ENCODE measurements at places on chromosomes 3 and 15. TPM values are rescaled to one million over a fixed set of nuclear protein-coding genes. Genes with fewer than 3 reads are reported as not detected.

DNA sequence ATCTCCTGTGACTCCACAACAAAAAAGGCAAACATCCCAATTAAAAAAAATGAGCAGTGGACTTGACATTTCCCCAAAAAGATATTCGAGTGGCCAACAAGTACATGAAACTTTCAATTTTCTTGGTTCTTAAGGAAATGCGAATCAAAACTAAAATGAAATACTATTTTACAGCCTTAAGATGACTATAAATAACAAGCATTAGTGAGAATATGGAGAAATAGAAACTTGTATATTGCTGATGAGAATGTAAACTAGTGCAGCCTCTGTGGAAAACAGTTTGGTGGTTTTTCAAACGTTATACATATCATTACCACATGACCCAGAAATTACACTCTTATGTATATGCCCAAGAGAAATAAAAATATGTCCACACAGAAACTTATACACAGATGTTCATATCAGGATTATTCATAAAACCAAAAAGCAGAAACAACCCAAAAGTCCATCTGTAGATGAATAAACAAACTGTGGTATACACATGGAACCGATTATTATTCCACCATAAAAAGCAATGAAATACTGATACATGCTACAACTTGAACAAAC, 153.2 kb upstream of the GPR149 start:
- DNase-seq = no peak

DNA sequence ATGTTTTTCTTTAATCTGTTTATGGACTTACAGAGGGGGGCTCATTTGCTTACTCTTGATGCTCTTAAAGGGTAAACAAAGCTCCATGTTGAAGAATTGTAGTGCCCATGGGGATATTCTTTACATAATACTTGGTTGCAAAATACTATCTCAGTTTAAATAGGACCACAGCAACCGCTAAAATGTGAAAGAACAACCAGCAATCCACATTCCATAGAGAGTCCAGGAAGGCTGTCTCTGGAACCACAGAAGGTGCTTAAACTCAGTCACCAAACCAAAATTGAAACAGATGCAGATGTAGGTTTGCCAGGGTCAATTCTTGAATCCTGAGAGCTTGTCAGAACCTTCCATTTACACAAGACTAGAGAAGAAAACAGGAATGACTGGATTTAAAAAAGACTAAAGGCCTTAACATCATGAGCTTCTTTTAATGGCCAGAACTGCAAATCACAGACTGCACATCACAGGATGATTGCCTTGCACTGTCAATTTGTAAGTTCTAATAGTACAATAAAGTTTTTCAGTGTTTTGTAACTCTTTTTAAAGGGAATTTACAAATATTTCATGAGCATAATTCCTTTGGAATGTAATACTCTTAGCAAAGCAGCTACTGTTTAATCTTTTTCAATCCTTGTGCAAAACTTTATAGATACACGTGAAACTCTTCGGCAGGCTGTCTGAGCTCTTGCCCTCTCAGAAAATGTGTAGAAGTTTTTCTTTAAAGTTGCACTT, 661.6 kb downstream of the SI start:
- DNase-seq = no peak

DNA sequence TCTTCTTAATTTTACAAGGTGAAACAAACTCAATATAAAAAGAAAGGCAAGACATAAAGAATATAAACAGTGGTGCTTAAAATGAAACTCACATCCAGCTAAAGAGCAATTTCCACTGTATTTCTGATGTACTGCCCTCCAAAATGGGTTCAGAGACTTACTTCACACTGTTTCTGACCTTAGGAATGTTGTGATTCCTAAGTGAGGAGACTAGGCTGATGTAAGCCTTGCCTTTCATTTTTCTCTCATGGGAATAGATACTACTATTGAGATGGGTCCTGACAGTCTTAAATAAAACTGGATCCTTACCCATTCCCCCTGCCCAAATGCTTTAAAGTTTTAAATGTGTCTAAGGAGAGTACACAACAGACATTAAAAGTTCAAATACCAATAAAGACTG, 86.9 kb downstream of the CBLB start:
- DNase-seq = no peak

Gene SNUPN
- 31.6 TPM for polyA plus RNA-seq

DNA sequence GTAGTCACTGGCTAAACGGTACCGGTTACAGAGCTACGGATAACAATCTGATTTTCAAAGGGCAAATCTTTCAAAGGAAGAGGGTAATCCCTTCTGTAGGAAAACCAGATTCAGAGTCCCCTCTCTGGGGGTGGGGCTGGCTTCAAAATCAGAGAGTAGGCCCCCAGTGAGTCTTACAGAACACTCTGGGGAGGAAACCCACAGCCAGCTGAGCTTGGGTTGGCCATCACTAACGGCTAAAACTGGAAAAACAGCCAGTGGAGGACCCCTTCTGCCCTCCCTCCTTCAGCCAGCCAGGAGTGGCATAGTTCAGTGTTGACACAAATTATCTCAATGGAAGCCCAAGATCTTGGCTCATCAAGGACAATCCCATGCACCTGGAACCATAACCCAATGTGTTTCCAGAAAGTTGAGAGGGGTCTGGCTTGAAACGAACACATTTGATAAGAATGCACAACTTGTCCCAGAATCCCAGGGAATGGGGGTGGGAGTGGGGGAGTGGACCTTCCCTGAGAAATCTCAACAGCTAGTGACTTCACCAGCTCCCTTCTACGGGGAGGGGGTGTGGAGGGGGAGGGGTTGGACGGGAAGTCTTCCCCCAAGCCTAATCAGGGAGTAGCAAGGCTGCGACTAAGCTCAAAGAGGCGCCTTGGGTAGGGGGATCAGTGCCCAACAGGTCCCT, 1.0 kb downstream of the RASL12 start:
- DNase-seq = no peak

Gene FMN1
- polyA plus RNA-seq = 14.2 TPM

GRCh38 chr3:4828279-4829030, 150.8 kb upstream of the BHLHE40 start:
- no peak for DNase-seq

GRCh38 chr3:18469775-18470174, 44.6 kb upstream of the SATB1 start:
- DNase-seq = no peak

DNA sequence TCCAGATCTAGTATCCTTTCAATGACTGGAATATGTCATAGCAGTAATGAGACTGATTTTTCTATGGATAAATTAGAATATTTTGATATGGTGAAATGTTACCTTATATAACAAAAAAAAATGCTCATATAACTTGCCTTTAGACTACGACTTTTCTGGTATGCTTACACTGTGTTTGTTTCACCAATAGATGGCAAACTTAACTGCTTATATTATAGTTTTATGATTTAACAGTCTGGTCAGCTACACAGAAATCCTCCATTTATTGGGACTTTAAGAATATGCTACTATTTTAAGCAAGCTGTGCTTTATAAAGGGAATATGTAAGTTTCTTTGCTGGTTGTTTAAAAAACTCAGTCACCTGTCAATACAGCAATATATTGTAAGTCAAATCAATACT, 205.6 kb downstream of the VGLL3 start:
- no peak for DNase-seq

DNA sequence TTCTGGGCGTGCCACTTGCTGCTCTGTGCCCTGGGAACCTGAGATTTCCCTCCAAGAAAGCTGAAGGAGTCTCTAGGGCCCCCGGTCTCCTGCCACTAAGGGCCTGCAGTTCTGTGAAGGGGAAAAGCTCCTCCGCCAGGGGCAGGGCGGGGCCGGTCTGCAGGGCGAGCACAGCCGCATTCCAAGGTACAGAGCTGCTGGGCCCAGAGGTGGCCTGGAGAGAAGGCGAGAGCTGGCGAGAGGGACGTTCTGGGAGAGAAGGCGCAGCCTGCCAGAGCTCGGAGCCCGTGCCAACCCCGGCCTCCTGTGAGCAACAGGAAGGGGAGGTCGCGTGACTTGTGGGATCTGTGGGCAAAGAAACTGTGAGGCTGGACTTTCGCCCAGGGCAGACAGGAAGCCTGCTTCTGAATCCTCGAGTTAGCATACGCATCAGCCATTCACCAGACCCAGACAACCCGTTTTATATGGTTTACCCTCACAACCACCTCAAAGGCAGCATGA, 500.4 kb downstream of the SHQ1 start:
- DNase-seq = no peak

Gene MST1
- polyA plus RNA-seq = 93.8 TPM

DNA sequence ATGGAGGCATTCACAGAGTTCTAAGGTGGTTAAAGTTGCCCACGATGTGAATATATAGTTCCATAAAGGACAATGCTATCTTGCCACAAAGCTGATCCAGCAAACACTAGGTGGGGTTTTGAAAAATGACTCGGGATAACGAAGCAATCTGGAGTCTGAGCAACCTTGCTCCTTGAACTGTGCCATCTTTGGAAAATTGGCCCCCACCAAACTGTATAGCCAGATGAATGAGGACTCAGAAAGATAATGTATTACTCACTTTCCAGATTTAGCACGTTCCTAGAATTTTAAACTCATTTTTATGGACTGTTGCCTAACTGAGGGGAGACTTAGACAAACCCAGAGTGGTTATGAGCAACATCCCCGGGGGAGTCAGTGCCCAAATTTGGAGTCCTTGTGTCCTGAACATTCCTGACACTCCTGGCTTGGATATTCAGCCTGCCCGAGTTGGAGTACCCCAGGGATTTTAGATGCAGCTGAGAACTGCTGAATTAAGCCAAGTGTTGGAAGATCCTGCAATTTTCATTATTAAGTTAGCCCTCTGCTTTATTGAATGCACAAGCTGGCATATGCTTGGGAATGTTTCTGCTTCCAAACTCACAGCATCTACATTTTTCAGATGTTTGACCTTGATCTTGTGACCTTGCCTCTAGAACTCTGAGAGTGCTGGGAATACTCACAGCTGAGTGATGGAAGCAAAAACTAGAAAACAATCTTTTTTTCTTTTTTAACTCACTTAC, 8.8 kb upstream of the MAGI1 start:
- DNase-seq = no peak

GRCh38 chr3:16309558-16309957, 44.5 kb downstream of the OXNAD1 start:
- no peak for DNase-seq

GRCh38 chr3:98581474-98581873, 11.9 kb downstream of the CPOX start:
- no peak for DNase-seq

Gene EPHA3
- 5.3 TPM for polyA plus RNA-seq

DNA sequence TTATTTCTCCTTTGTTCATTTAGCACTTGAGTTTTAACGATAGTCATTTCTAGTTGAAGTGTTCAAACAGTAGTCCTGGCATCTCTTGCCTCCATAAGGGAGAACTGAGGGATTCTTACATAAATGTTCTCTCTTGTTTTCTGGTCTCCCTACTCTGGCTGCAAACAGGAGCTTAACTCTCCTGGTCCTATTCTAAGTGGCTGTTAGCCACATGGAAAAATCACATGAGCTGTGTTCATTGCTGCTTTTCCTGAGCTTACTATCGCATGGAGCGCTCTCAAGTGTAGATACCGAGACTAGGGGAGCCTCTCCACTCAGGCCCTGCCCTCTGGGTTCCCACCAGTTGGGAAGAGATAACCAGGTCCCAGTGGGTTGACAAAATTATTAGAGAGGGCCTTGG, 403.1 kb upstream of the TPM1 start:
- DNase-seq = no peak

DNA sequence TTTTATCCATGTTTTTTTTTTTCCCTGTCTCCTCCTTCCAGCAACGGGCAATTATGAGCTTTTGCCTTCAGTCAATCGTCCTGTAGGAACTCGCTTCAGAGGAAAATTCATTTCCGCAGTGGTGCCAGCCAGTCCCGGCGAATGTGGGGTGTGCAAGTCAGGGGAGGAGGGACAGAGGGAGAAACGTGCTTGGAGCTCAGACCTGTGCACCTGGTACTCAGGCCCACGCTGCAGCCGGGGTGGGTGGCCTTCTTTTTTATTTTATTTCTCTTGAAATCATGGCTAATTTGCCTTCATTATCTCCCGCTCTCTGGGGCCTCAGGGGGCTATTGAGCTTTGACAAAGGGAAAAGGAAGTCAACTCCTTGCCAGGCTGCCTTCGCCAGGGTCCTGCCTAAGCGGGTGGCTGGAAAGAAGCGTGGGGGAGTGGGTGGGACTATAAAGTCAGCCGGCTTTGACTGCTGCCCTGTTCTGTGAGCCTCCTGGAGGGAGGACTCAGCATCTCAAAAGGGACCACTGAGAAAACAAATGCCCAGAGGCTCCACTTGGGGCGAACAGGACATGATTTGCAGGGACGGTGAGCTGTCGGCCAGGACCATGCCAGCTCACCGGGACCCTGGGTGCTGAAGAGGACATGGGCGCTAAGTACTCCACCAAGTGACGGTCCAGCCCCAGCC, 5.5 kb downstream of the GRIP2 start:
- no peak for DNase-seq

DNA sequence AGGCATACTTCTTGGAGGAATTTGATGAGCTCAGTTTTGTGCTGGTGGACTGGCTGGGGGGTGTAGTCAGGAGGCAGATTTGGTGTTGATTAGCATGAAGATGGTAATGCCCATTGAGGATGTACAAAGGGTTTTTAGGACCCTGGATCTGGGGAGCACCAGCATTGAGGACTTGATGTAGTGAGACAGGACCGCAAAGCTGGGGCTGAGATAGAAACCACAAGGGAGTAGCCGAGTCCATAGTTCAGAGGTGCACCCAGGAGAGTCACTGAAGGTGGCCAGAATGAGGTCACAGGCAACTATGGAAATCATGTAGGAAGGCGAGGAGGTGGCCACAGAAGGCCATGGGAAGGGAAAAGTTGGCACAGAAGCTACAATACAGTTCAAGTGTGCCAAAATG, 2.7 kb upstream of the CDC25A start:
- DNase-seq = no peak

Data from right renal cortex interstitium (tissue), 3 donors.